ENCODE measurements at places on chromosomes 4 and X.

GRCh38 chr4:71389149-71389827 is 50.5 kb downstream of the SLC4A4 start:
- no peak for DNase-seq

DNA sequence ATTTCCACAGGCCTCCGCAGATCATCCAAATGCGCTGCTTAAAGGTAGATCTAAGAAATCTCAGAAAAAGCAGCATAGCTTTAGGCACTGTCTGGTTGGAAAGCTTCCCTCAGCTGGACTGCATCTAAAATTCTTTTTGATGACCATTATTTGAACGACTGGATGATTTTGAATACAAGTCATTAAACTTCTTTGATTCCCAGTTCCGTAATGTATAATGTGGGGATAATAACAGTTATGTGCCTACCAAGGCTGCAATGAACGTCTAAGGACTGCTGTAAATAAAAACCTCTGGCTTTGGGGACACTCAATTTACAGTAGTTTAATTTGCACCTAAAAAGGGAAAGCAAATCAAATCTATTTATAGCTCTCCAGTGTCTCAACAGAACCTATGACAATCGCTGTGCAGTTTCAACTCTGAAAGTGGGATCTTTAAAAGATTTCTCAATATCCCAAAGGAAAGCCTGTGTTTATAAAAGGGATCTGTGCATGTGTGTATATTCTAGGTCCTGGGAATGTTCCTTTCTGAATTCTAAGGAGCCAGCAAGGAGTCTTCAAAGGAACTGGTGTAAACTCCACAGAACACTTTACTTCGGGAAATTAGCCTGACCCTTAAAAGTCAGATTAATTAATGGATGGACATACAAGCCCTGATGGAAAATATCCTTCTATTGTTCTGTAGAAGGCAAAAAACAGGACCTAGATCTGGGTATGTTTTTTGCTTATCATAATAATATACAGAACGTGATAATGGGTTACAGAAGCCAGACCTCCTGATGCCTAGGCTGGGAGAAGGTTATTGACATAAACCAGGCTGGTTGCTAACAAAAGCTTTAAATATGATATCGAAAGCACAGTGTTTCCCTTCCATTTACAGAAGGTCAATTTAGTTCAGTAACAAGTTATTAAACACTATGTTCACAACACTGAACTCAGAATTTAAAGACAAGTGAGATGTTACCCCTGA is 53.4 kb downstream of the AFAP1 start:
- DNase-seq: no peak

- DNase-seq: peak; percentile 8
Measured at GRCh38 chr4:119209077-119209476, 3.4 kb upstream of the USP53 start.

DNA sequence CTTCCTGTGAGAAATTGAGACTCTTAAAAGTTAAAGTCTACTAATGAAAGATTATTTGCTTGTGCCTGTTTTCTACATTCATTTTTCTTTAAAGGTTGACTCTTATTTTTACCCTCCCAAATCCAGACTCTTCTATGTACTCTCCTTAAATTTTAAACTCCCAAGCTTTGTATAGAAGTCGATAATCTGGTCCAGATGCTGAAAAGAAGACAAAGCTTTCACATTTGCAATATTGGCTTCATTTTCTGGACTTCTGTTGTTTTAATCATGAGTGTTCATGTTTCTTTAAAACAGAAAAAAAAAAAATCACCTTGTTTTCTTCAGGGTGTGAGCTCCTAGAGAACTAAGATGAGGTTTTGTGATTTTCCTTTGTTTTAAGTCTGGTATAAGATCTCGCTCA is 53.2 kb upstream of the TBC1D14 start:
- no peak for DNase-seq

DNA sequence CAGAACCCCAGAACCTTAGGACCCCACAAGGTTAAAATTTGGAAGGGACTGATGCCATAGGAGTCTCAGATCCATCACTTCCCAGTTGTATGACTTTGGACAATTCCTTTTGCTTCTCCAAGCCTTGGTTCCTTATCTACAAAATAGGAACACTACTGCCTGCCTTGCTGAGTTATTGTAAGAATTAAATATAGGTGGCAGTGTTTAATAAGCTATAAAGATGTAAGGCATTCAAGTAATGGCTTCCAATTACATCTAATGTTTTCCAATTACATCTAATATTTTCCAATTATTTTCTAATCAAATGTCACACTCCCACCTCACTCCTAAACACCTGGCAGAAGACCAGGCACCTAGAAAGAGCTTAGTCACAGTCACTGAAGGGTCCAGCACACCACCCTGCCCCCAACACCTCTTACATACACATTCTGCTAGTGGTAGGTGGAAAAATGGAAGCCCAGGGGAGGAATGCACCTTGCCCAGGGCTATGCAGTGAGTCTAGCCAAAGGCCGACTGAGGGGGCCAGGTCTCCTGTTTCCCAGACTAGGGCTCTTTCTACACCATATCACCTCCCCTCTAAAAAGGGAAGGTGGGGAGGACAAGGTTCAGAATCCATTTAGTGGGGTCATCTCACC is 24.5 kb upstream of the KDM5C start:
- no peak for DNase-seq

GRCh38 chr4:148255344-148255720 is 186.9 kb downstream of the NR3C2 start:
- DNase-seq: no peak

GRCh38 chr4:143586080-143586479 is 72.6 kb downstream of the SMARCA5 start:
- no peak for DNase-seq

- no peak for DNase-seq
Measured at GRCh38 chrX:130347321-130347720, 7.6 kb downstream of the SLC25A14 start.

GRCh38 chr4:46856333-46856732 is 52.7 kb downstream of the COX7B2 start:
- DNase-seq: no peak

GRCh38 chr4:173025131-173025530 is 143.5 kb upstream of the GALNT7 start:
- no peak for DNase-seq

DNA sequence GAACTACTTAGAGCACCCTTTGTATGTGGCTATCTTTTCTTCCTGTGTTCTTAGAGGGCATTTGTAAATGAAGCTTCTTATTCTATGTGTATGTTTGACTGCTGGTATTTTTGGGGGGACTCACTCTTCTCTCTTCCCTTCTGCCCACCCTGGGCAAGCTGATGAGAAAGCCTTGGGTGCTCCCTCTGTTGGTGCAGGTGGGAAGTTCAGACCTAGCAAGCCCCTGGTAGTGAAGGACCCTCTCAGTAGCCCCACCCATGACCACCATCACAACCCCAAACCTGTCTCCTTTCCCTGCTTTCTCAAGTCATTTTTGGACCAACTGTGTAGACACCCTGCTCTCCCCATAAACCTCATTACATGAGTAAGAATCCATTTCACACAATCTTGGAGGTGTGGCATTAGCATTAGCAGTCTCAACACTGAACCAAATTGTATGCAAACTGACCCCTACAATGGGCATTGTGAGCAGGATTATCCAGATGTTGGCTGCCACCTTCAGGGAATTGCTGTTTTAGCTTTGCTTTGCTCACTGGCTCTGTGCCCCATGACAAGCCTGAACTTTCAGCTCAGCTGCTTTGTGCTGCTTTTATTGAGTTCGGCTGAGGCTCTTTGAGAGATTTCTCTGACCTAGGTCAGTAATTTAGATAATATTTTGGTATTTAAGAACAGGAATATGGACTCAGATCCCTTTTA is 27.9 kb downstream of the TRIM61 start:
- no peak for DNase-seq

DNA sequence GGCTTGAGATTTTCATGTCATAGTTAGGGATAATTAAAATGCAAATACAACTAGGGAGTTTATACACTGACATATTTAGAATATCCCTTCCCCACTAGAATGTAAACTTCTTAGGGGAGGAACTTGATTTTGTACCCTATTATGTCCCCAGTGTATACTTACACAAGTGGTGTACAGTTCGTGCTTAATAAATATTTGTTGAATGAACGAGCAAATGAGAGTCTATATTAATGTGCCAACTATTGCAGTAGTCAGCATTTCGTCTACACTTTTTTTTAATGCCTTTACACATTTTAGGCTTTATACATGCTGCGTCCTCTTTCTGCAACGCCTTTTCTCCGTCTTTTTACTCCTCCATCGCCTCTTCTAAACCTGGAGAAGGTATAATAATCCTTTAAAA is 8.4 kb upstream of the MOB1B start:
- no peak for DNase-seq

DNA sequence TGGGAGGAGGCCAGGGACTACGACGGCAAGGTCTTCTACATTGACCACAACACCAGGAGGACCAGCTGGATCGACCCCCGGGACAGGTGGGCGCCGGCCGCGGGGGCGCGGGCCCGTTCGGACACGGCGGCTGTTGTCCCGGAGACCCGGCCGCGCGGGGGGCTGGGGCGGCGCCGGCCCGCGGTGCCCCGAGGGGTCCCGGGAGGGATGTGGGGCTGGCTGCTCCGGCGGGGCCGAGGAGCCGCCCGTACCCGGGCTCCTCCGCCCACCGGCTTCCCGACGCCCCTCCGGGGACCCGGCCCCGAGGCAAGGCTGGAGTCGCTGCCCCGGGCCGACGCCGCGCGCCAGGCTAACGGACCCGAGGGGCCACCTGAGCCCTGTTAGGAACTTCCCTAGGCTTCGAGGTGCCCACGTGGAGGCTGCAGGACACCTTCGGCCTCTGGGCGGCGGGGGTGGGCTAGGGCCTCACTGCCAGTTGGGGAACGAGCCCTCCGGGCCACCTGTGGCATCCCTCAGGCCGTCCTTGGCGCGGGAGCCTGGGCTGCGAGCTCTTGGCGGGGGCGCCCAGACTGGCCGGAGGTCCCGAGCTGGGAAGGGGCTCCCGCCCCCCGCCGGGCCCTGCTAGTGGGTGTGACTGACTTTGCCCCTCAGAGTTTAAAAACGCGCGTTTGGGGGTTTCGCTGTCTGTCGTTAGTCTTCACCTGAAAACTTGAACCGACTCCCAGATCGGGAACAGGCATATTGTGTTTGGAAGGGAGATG is 660 bp downstream of the WWC2 start:
- no peak for DNase-seq

- DNase-seq: no peak
Measured at GRCh38 chr4:150211016-150211415, 132.8 kb downstream of the DCLK2 start.

Data from stimulated activated CD8-positive, alpha-beta memory T cell treated with anti-CD3 and anti-CD28 coated beads, Interleukin-7, amount 100 ng/mL, for 4 hours (primary cell).